ENCODE measurements at places on chromosomes 7 and 10. TPM values are rescaled to one million over a fixed set of nuclear protein-coding genes. Genes with fewer than 3 reads are reported as not detected.

DNA sequence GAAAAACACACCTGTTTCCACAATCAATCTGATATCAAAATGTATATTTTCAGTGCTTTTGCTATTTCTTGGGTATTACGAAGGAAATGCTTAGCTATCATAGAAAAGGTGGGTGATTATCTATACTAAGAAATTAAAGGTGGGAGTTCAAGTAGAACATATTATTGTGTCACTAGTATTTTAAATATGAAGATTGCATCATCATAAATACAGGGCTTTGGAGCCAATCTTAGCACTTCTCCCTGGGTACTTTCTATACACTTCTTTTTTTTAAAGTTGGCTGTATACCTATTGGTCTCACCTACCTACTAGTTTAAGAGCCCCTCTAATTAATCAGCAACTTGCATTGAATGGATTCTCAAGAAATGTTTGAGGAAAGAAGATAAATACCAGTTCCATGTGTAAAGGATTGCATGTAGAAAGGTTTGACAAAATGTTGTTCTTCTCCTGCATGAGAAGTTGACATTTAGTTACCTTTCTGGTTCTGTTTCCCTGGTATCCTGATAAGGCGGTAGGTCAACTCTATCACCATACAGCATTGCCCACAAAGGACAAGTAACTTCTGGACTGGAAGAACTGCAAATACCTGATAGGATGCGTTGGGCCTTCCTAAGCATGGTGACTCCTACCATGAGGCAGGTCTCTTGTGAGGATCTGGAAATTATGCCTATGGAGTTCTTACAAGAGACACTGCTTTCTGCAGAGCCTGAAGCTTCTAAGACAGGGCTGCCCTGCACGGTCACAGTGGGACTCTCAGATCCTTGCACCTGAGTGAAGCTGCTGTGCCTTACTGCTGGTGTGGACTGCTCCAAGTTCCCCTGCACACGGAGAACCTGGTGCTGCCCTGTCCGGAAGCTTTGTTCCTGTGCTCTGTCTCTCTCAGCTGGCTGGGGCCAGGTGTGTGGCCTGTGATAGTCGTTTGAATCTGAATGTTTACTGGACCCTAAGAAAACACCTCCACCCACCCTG, 32.1 kb upstream of the PDSS1 start:
- no peak overlapping the region for H3K27ac ChIP-seq
- no peaks in the 10 kb centered on the region for H3K27me3 ChIP-seq
- no peaks in the 10 kb centered on the region for H3K4me1 ChIP-seq
- H3K4me3 ChIP-seq: no peak overlapping the region
- no peaks in the 10 kb centered on the region for H3K36me3 ChIP-seq

DNA sequence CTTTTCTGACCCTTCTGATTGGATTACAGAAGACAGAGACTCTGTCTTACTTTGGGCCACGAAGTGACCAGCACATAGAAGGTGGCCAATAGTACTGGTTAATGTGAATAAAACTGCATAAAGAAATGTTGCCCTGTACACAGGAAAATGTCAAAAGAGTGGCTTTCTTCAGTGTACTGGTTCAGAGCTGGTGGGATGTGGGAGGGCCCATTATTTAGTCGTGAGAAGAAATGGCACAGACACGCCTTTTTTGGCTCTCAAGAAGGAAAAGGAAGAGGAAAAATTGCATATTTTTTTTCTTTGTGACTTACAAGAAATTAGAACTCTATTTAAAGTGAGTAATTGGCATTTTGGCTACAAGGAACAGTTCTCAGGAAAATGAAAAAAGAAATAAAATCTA, 129.7 kb downstream of the DGKI start:
- no peak overlapping the region for H3K4me3 ChIP-seq
- no peak overlapping the region for H3K27ac ChIP-seq

DNA sequence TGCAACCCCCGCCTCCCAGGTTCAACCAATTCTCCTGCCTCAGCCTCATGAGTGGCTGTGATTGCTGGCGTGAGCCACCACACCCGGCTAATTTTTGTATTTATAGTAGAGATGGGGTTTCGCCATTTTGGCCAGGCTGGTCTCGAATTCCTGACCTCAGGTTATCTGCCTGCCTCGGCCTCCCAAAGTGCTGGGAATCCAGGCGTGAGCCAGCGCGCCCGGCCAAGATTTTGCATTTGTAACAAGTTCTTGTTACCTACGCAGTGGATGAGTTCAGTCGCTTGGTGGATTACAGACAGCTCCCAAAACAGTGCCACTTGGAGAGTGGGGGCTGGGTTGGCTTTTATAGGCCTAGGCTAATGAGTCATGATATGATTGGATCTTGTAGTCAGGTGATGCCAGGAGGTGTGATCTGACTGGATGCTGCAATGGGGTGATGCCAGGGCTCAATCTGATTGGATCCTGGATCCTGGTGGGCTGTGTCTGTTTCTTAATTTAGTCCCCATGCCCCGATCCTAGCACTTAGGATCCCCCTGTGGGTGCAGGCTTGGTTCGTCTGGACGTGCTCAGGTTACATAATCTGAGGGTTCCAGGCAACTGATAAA, 20.3 kb downstream of the SBDS start:
- H3K27me3 ChIP-seq: no peaks in the 10 kb centered on the region
- no peak overlapping the region for H3K4me3 ChIP-seq
- H3K4me1 ChIP-seq: no peaks in the 10 kb centered on the region
- H3K27ac ChIP-seq: no peak overlapping the region
- DNase-seq: no peak

DNA sequence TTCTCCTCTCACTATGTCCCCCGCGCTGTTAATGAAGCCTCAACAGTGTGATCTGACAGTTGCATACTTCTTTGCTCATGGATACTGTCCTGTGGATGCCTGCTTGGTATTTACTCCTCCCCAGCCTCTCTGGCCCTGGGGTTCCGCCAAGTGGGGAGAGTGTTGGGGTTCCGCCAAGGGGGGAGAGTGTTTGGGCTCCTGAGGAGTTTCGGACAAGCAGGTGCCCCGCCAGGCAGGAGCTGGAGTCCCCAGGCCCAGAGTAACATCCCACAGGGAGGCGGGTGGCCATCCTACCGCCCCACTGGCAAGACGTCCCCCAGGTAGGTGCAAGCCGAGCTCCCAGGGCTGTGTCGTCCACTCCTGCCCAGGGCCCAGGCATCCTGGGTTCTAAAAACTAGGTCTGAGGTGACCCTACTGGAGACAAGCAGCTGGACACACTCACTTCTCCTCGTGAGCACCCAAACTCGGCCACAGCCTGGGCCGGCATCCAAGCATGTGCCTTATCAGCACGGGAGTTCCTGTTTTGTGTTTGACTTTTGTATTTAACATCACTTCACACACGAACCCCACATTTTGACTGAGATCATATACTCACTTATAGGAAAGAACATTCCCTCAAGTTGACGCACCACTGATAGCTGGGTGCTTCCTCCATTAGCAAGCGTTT, 34.2 kb downstream of the CAMK2B start:
- H3K4me3 ChIP-seq: no peak overlapping the region
- no peaks in the 10 kb centered on the region for H3K36me3 ChIP-seq
- DNase-seq: peak; percentile 77
- H3K4me1 ChIP-seq: no peaks in the 10 kb centered on the region
- no peak overlapping the region for H3K27ac ChIP-seq

- no peak overlapping the region for H3K27ac ChIP-seq
- no peaks in the 10 kb centered on the region for H3K27me3 ChIP-seq
- peaks cover 11% of the 10 kb centered on the region for H3K36me3 ChIP-seq
- H3K4me3 ChIP-seq: no peak overlapping the region
- no peaks in the 10 kb centered on the region for H3K4me1 ChIP-seq
Observed at GRCh38 chr7:117219485-117219884, 103.4 kb downstream of the WNT2 start.

- no peaks in the 10 kb centered on the region for H3K4me1 ChIP-seq
- no peak overlapping the region for H3K27ac ChIP-seq
- DNase-seq: no peak
- no peaks in the 10 kb centered on the region for H3K36me3 ChIP-seq
Observed at GRCh38 chr7:31602041-31602625, 84.9 kb upstream of the PPP1R17 start.

DNA sequence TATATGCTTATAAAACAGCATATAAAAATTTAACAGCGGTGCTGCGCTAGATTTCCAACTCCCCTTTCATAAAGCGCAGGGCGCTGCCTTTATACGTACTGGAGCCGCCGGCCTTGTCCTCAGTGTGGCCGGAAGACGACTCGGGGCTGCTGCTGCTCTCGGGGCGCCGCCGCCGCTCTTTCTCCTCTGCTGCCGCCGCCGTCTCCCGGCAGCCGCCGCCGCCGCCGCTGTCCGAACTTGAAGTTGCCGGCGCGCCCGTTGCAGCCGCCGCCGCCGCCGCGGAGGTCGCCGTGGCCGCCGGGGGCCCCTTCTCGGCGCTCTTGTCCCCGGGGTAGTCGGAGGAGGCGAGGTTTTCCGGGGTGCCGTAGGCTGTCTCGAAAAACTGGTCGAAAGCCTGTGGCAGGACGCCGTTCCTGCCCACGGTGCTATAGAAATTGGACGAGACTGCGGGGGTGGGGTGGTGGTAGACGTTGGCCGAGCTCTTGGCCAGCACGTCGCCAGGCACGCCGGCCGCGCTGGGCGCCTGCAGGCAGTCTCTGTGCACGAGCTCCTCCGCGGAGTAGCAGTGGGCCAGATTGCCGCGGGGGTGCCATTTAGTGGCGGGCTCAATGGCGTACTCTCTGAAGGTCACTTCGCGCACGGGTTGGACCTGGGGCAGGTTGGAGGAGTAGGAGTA, 557 bp downstream of the HOXA11 start:
- DNase-seq: peak; percentile 80
- no peaks in the 10 kb centered on the region for H3K27me3 ChIP-seq
- H3K27ac ChIP-seq: no peak overlapping the region
- H3K36me3 ChIP-seq: no peaks in the 10 kb centered on the region
- no peak overlapping the region for H3K4me3 ChIP-seq

The MSMB gene
- total RNA-seq: not detected

DNA sequence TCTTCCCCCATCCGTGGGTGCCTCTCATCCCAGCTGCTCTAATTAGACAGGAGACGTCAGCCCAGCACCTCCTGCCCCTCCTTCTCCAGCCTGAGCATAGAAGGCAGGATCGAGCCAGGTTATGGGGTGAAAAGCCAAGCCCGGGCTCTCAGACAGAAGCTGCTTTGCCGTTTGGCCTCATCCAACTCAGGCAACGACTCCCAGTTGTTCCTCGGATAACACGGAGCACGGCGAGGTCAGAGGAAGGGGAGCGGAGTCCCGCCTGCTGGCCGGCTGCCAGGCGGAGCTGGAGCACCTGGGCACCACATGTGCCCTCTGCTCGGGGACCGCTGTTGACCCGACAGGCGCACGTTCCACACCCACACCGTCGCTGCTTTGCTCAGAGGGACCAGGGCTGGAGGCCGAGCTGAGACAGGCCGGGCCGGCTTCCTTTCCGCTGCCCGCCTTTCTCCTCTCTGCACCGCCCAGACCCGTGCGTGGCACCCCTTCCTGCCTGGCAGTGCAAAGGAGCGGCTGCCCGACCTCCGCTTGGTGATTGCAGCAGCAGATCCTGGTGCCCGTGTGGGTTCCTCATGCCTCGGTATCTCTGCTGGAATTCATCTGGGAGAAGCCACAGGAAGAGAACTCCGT, 21.6 kb upstream of the UNCX start:
- no peak overlapping the region for H3K27ac ChIP-seq
- DNase-seq: no peak
- no peaks in the 10 kb centered on the region for H3K4me1 ChIP-seq
- no peaks in the 10 kb centered on the region for H3K36me3 ChIP-seq
- no peaks in the 10 kb centered on the region for H3K27me3 ChIP-seq
- H3K4me3 ChIP-seq: no peak overlapping the region

DNA sequence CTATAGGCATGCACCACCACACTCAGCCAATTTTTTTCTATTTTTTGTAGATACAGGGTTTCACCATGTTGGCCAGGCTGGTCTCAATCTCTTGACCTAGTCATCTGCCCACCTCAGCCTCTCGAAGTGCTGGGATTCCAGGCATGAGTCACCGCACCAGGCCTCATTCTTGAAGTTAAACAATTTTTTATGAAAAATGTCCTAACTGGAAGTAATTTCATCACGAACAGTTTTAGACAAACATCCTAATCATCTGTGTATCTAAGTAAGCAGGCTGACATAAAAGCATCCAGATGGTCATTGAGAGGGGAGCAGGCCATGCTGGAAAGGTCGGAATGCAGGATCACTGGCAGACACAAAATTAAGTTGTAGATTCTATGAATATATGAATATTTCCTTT, 269.1 kb downstream of the ZMYND11 start:
- H3K4me3 ChIP-seq: no peak overlapping the region
- H3K27me3 ChIP-seq: no peaks in the 10 kb centered on the region
- no peak overlapping the region for H3K27ac ChIP-seq
- H3K4me1 ChIP-seq: no peaks in the 10 kb centered on the region
- no peak for DNase-seq

The ANKRD61 gene
- total RNA-seq: not detected

DNA sequence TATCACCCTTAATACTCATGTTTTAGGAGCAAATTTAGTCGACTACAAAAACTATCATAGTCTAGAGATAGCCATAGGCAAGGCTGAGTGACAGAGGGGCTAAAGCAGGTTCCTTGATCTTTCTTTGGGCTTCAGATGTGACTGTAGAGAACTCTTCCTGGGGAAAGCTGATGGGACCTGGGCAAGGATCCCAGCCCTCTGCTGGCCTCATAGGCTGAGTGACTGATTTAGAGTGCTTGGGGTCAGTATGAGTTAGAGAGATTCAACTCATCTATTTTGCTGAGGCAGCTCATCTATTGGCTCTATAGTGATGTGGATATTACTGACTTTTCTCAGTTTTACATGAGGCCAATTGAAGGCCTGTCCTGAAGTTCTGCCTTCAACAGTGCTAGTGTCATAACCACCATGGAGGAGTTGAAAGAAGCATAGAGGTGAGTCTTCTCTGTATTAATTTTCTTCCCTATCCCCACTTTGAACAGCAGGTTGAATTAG, 81.6 kb downstream of the SAMD9 start:
- DNase-seq: no peak
- H3K4me1 ChIP-seq: no peaks in the 10 kb centered on the region
- H3K27me3 ChIP-seq: no peaks in the 10 kb centered on the region
- no peak overlapping the region for H3K4me3 ChIP-seq

DNA sequence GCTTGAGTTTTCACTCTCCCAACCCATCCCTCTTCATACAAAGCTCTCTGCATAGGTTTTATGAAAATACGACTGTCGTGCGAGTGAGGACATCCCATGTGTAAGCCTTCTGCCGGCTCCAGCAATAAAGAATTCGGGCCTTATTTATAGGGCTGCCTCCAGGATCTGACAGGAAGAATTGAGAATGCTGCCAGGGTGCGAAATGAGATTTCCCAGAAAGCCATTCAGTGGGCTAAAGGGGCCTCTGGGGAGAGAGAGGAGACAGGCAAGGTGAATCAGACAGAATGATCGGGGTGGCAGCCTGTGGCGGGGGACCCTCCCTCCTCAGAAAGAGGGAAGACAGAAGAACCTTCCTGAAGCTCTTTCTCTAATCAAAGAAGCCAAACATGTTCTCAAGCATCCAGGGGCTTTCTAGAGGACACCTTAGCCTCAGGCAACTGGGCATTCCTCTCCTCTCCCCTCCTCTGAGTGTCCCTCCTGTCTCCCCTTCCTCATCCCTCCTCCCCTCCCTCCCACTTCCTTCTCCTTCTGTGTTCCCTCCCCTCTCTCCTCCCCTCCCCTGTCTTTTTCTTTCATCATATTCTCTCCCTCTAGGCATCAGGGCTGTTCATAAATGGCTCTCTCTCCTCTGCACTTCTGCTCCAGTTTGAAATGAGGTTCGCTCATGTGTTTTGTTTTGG, 410.9 kb downstream of the TYW1 start:
- no peaks in the 10 kb centered on the region for H3K27me3 ChIP-seq
- H3K36me3 ChIP-seq: no peaks in the 10 kb centered on the region
- no peaks in the 10 kb centered on the region for H3K4me1 ChIP-seq

- no peaks in the 10 kb centered on the region for H3K4me1 ChIP-seq
- DNase-seq: no peak
- H3K27ac ChIP-seq: no peak overlapping the region
- no peak overlapping the region for H3K4me3 ChIP-seq
Observed at GRCh38 chr7:47233996-47234395, 347.9 kb downstream of the TNS3 start.

The IQUB gene
- total RNA-seq: 0.81 TPM

All from aorta (tissue), 5 donors.